Vagina (tissue), 2 donors: ENCODE measurements at places on chromosomes 16 and 17.

DNA sequence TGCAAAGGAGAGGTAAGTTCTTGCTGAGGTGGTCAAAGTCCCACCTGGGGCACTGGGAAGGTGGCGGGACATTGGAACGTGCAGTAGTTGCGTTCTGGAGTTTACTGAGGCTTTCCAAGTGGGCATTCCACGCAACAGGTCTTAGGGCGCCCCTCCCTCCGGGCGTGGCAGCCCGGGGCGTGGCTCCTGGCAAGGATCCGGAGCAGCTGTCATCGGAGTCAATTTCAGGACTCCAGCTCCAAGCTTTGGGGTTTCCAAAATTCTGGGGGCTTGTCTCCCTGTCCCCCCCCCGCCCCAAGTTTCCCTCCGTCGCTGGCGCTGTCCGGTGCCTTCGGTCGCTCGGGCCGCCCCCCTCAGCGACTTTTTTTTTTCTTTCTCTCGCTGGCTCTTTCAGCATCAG is 43.1 kb upstream of the AMZ2 start:
- peak; percentile 82 for DNase-seq

- DNase-seq, result no peak
Measured at GRCh38 chr17:30000001-30000754, 58.7 kb downstream of the EFCAB5 start.

- no peak for DNase-seq
Measured at GRCh38 chr16:57413301-57413730, 8.7 kb downstream of the CCL17 start.

DNA sequence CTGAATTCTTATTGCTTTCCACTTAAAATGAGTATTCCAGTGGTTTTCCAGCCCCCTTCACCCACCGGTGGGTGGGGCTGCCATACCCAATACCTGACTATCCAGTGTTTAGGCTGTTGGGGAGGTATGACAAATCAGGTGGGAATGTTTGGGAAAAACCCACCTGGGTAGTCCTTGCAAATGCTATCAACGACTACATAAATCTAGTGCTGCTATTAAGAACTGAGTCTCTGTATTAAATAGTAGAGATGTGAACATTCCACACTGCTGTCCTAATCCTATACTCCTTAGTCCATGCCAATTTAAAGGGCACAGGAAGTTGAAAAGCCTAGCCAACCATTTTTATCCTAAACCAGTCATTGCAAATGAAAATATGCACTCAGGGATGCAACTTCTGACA is 126.6 kb downstream of the AXIN2 start:
- no peak for DNase-seq

- no peak for DNase-seq
Measured at GRCh38 chr17:66717641-66718058, 117.3 kb upstream of the CACNG5 start.

DNA sequence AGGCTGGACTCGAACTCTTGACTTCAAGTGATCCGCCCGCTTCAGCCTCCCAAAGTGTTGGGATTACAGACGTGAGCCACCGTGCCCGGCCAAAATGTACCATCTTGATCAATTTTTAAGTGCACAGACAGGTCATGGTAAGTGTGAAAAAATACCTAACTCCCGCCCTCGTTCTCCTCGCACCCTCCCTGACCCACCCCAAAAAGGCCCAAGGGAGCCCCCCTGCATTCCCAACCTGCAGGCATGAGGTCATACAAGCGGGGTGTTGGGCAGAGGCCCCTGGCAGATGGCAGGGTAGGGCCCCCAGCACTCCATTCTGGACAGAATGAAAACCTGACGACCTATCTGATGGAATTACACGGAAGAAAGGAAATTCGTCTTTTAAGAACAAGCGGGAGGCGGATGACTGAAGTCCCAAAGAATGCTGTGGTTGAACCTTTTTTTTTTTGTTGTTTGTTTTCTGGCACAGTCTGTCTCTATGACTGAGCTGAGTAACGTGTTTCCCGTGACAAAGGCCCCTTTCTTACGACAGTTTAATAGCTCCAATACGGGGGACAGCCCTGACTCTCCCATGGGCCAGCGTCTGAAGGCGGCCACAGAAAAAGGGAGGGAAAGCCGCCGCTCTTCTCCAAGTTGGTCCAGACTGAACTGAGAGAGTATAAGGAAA is 376.4 kb downstream of the SLC39A11 start:
- no peak for DNase-seq

DNA sequence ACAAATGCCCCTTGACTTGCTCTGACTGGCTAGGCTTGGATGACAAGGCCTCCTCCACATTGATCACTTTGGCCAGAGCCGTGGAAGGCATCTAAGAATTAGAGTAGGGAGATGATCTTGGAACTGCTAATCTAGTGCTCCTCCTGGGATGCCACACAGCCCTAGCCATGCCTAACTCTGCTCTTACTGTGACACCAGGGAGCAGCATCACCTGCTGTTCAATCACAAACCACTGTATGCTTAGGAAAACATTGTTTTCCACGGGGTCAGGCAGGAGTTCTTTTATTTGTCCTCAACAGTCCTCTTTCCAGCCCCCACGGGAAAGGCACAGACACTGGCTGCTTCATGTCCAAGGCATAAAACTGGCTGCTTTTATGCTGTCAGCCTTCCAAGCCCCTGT is 46.3 kb downstream of the C16orf78 start:
- no peak for DNase-seq

DNA sequence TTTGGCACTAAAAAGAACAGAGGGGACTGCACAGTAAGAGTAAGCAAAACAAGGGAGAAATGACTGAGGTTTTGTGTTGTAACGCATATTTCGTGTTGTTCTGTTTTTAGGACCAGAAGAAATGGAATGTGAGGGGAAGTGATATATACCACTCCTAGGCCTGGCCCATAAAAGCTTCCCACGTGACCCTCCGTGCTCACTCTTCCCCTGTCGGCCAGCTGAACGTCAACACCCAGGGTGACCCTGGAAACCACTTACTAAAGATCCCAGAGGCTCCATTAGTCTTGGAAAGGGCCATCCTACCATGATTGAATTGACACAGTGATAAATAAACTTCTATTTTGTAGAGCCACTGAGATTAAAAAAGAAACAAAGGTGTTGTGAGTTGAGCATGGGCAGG is 79.8 kb downstream of the HELZ start:
- DNase-seq, result no peak
